ENCODE measurements at places on chromosomes 1 and 21.

DNA sequence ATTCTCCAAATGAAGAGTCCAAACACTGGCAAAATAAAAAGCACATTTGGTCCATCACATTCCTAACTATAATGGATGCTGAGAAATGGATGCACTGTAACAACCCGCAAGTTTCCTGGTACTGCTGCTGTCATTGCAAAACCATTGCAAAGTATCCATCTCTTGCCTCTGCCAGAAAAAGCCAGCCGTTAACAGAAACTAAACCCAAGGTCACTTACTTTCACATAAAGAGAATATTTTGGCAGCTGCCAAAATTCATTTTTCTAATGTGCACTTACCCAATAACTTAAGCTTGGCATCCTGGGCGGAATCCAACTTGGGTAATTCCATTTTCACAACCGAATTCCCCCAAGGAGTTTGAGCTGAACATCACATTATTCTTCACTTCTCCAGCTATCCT is 77.0 kb upstream of the LRRC8D start:
- no peak for DNase-seq

GRCh38 chr1:150364231-150365003 is 470 bp downstream of the RPRD2 start:
- no peak for DNase-seq

- DNase-seq: no peak
Observed at GRCh38 chr21:41045534-41046268, 122.3 kb upstream of the BACE2 start.

DNA sequence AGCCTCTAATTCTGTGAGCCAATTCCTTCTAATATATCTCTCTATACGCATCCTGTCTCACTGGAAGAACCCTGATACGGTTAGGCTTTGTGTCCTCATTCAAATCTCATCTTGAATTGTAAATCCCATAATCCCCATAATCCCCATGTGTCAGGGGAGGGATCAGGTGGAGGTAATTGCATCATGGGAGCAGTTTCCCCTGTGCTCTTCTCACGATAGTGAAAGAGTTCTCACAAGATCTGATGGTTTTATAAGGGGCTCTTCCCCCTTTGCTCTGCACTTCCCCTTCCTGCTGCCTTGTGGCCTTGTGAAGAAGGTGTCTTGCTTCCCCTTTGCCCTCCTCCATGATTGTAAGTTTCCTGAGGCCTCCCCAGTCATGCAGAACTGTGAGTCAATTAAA is 116.1 kb downstream of the MRPS6 start:
- no peak for DNase-seq

GRCh38 chr1:182119631-182120030 is 58.1 kb upstream of the ZNF648 start:
- no peak for DNase-seq

- no peak for DNase-seq
Observed at GRCh38 chr1:169529068-169529642, 43.4 kb upstream of the SLC19A2 start.

GRCh38 chr1:172637522-172637921 is 21.4 kb upstream of the FASLG start:
- DNase-seq: no peak

- DNase-seq: no peak
Observed at GRCh38 chr1:228977307-228977706, 242.0 kb downstream of the RHOU start.

DNA sequence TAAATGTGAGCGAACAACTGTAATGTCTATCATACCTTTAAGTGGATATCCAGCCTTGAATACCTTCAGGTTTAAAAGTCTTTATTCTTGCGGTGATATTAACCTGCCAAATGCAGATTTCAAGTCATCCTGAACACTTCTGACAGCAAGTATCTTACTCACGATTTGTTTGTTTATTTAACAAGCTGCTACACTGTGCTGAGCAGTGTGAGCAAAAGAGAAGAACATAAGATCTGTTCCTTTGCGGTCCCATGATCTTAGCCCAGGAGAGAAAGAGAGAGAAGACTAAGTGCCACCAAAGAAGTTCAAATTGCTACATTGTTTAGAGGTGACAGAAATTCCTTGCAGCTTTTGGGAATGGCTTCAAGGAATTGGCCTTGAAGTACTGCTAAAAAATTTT is 9.5 kb upstream of the IL24 start:
- no peak for DNase-seq

DNA sequence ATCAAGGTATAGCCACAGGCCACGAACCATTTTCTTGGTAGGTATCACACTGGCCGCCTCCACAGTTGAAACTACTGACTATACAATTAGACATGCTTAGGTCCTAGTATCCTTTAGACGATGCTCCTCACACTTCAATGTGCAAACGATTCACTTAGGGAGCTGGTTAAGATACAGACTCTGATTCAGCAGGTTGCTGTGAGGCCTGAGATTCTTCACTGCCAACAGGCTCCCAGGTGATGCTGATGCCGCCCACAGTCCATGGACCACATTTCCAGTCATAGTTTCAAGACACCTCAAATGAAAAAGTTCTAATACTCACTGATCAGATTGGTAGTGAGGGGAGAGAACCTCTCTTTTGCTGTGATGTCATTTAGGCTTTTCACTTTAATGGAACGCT is 6.8 kb downstream of the ATP5PO start:
- DNase-seq: no peak

GRCh38 chr1:203913073-203913521 is 51.7 kb downstream of the SNRPE start:
- DNase-seq: no peak

DNA sequence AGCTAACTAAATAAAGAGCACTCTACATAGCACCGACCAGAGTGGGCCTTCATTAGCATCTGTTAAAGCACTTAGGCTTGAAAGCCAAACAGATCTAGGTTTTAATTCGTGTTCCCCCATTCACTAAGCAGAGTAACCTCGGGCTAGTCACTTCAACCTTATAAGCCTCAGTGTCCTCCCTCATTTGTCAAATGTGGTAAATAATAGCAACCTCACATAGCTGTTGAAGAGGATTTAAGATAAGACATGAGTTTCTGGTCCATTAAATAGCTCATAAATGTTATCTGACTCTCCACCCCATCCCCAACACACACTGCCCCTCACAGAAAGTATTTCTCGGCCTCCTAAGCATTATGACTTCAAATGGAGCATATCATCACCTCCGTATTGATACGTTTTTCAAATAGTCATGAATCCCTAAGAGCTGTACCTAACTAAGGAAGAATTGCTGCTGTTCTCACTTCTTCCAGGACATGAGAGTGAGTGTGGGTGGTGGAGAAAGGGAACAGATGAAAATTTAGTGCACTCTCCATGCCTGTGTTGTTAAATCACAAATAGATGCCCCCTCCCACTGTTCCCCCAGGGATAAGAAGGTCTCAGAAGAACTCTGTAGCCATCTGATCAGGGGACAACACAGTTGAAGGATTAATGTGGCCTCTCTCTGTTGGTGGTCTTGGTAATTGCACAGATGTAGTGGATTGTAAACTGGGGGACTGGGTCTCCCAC is 47.6 kb downstream of the PLPP3 start:
- DNase-seq: no peak

DNA sequence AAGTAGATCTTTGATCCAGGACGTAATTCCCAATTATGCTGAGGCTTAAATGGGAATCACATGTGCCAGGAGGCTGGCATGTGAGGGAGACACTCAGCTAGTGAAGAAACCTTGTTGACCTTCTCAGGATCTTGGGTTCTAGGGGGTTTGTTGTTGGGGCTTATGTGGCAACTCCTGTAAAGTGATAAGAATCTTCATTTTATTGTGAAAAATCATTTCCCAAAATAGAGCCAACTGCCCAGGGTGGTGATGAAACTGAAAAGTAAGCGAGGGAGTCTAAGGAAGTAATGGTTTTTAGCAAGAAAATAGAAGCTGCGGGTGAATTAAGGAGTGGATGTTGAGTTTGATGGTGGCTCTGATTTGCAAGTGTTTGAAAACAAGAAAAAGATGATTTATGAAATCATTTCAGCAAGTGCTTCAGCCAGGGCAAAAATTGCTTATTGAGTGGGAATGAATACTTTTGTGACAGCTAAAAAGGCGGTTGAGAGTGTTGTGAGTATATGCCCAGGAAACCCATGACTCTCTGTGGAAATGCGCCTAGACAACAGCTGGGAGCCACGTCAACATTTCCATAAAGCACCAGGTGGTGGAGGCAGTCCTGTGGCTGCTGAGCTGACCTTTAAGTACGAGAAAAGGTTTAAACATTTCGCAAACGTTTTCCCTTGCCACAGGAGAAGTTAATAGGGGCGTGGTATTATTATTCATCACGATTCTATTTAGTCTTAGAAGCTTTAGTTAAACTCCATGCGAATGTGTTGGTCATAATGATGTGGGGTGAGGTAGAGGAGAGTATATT is 102.7 kb downstream of the HMGB4 start:
- DNase-seq: no peak

DNA sequence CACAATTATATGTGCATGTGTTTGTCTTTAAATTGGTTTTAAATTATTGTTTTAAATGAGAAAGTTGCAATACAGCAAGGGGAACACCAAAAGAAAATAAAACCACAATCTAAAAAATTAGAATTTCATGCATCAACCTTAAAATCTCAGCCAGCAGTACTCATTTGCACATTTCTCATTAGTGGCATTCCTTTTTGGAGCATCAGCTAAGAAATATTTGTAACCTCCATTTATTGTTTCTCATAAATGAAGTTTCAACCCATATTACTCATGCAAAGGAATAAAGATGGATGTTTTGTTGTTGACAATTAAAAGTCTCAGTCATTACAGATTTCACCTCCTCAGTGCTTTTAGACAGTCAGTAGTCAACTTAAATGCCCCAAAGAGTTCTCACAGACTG is 160.1 kb downstream of the TBX15 start:
- DNase-seq: no peak

GRCh38 chr1:40906781-40907400 is 44.7 kb upstream of the CITED4 start:
- DNase-seq: no peak

DNA sequence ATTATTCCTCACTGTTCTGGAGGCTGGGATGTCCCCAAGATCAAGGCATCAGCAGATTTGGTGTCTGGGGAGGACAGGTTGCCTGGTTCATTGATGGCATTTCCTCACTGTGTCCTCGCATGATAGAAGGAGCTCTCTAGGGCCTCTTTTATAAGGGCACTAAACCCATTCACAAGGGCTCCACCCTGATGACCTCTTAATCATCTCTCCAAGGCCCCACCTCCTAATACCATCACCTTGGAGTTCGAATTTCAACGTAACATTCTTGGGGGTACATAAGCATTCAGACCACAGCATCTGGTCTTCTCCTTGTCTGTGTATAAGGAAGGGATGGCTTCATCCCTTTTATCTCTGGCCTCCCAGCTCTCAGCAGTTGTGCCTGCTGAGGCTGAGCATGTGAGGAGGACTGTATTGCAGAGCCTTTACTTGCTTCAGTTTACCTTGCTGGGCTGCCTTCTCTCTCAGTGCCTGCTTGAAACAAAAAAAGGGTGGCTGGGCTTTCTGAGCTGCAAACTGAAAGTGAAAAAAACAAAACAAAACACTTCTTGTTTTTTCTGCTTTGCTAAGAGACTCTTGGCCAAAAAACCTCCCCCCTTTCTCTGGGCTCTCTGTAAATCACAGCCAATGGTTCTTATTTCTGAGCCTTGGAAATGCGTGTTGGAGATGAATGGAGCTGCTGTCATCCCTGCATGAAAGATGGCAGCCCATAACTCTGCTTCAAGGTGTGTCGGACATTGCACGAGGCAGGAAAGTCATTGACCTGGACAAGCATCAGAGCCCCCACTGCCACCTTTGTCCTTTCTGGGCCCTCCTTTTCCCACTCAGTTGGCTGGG is 75.8 kb downstream of the RHOU start:
- DNase-seq: no peak

- no peak for DNase-seq
Observed at GRCh38 chr1:26730695-26731094, 34.9 kb downstream of the ARID1A start.

GRCh38 chr1:45643978-45644377 is 20.1 kb upstream of the CCDC17 start:
- DNase-seq: no peak

DNA sequence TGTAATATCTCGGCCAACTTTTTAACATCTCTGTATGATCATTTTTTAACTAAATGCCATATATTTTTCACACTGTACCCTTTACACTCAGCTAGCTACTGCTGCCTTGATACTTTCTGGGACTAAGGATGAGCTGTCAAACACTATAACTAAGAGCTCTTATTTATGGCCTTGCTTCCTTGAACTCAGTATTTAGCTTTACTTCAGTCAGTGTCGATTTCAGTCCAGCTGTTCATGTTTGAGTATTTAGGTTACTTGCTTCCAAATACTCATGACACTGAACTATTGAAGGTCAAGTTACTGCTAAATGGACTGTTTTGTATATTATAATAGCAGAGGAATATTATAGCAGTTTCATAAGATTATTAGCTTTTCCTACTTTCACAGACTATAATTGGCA is 25.9 kb upstream of the USP25 start:
- DNase-seq: no peak

DNA sequence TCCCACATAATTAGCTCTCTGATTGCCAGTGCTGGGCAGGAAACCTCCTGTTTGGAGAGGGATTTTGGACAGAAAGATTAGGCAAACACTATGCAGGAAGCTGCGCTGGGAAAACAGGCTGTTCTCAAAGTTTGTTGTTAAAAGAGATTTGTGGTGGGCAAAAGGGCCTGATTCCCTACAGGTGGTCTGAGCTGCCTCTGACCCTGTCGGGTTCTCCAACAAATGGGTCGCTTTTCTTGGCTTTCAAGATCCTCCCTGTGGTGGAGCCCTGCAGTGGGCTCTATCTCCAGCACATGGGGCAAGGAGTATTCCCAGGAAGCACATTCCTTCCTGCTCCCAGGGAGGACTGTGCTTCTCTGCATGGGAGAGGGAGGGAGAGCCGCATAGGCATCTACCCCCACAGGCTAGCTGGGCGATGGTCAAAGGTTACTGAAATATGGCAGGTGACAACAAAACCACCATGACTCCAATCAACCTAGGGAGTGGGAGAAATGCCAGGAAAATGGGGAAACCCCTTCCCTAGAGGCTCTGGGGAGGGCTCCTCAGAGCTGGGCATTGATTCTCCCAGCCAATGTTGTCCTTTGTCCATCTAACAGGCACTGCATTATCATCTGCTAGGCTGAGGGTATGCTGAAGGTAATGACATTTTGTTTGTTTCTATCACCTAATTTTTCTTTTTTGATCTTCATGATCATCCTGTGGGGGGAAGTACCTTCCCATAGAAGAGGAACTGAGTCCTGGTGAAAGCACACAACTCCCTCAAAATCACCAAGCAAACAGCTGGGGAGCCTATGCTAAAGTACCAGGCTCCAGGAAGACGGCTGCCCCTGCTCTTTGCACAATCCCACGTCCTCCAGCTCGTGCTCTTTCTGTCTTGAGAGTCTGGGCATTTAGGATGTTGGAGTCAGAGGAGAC is 85.3 kb downstream of the PLXNA2 start:
- DNase-seq: no peak

DNA sequence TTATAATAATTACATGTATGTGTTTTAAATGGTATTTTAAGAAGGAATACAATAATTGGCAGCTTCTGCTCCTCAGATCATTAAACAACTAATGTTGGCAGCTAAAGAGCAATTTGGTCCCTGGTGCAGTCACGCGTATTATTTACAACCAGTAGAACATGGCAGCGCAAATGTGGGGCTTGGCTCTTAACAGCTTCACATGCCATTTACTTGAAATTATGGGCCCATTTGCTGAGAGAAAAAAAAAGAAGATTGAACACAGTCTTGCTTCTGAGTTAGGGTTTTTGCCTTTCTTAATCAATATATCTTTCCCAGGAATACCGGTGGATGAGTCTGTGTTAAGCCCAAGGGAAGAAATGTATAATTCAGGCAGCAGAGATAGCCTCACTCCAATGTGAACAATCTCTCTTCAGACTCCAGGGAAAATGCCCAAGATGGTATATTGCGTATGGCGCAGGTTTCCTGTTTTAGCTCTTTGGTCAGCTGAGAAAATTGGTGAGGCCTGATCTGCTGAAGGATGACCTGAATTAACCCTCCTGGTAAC is 174.5 kb downstream of the DISC1 start:
- DNase-seq: no peak

Measured in SIG-M5 (cell line).